ENCODE measurements at places on chromosomes 7 and 10.

DNA sequence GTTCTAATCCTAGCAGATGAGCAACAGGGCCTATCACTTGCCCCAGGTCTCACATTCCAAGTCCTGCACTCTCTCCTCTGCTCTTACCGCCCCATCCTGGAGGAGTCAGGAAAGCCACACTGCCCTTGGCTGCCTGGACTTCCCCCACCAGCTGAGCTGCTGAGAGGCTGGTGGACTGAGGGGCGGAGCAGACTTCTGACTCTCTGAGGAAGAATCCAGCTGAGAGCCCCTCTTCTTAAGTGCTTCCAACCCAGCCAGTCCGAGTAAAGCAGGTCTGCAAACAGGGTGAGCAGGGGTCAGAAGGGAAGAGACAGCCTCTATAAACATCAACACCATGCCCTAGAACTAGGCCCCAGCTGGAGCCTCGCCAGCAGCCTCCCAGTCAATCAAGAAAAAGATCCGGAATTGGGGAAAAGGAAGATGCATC lies 92.4 kb upstream of the TMEM72 start:
- DNase-seq = no peak

- DNase-seq = no peak
These were observed 83.9 kb upstream of the RSU1 start for GRCh38 chr10:16901106-16901505.

- DNase-seq = no peak
These were observed 201.9 kb downstream of the BMPER start for GRCh38 chr7:34107276-34107675.

DNA sequence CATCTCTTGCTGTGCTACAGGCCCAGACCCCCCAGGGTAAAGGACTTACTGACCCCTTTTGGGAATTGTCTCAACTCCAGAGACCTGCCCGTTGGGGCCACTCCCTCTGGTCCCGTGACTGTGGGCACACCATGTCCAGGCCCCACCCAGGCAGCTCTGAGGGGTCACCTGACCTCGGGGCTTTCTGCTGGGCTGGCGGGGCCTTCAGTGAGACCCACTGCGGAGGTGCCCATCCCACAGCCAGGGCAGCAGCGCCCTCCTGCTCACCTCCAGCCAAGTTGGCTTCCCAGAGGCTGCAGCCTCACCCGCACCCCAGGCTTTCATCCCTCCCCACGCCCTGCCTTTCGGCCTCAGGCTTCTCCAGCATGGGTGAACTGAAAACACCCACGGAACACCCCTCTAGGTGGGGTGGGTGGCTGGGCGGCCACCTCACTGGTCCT lies 147.2 kb downstream of the DNAJB6 start:
- no peak for DNase-seq

DNA sequence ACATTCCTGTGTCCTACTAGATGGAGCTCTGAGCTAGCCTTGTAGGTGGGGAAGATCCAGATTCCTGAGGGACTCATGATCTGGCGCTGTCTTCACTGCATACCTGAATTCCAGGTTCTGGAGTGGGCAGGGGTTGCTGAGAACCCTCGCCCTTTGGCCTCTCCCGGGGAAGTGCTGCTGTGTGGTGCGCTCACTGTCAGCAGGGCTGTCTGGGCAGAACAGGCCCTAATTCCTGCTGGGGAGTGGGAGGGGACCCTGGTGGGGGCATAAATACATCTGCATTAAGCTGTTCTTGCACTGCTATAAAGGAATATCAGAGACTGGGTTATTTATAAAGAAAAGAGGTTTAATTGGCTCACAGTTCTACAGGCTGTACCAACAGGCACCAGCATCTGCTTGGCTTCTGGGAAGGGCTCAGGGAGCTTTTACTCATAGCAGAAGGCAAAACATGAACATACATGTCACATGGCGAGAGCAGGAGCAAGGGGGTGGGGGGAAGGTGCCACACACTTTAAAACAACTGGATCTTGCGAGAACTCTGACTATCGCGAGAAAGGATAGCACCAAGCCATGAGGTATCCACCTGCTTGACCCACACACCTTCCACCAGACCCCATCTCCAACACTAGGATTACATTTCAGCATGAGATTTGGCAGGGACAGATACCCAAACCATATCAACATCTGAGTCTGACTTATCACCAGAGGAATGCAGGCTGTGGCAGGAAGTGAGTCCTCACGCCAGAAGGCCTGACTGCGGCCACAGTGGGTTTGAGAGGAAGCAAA lies 115.0 kb downstream of the ADCY1 start:
- DNase-seq = no peak

GRCh38 chr7:131636092-131636491 lies 79.7 kb upstream of the PODXL start:
- no peak for DNase-seq

- no peak for DNase-seq
These were observed 26.3 kb upstream of the PPIF start for GRCh38 chr10:79320820-79321493.

GRCh38 chr7:142956951-142957623 lies 5.1 kb downstream of the KEL start:
- DNase-seq = no peak

All from stimulated activated CD8-positive, alpha-beta memory T cell treated with anti-CD3 and anti-CD28 coated beads, Interleukin-15, amount 100 ng/mL, for 4 hours (primary cell).